ENCODE measurements at places on chromosomes 16 and 17.

DNA sequence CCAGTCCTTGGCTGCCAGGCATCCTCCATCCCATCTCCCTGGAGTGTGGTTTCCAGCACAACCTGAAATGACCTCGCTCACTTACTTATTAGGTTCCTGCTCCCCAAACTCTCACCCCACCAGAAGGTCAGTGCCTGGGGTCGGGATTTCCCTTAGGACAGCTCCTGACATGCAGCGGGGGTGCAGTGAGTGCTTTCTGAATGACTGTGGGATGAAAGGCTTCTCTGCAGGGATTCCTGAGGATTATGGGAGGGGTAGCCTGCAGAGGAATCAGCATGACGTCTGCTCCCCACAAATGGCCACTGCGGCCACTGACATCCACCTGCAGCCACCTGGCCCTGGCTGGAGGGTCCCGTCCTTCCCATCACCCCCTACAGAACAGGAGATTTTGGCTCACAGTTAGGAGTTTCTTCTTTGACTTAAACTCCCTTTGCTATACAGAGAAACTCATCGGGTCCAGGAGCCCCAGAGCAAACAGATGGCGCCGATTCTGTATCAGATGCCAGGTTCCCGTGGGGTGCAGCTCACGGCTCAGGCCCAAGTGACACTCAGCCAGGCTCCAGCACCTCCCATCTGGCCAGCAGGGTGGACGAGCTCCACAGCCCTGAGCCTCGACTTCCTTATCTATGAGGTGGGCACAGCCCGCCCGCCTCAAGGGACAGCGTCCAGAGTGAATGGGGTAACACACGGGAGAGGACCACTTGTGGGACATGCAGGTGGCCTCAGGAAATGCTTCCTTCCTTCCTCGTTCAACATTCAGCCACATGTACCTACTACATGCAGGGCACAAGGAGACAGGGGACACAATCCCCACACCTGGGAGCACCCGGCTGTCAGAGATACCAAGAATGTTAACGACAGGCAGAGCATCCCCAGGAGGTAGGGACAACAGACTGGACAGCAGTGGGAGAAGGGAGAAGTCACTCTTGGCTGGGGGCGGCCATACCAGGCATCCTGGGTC, 69.8 kb downstream of the RMI2 start:
- no peak for DNase-seq

DNA sequence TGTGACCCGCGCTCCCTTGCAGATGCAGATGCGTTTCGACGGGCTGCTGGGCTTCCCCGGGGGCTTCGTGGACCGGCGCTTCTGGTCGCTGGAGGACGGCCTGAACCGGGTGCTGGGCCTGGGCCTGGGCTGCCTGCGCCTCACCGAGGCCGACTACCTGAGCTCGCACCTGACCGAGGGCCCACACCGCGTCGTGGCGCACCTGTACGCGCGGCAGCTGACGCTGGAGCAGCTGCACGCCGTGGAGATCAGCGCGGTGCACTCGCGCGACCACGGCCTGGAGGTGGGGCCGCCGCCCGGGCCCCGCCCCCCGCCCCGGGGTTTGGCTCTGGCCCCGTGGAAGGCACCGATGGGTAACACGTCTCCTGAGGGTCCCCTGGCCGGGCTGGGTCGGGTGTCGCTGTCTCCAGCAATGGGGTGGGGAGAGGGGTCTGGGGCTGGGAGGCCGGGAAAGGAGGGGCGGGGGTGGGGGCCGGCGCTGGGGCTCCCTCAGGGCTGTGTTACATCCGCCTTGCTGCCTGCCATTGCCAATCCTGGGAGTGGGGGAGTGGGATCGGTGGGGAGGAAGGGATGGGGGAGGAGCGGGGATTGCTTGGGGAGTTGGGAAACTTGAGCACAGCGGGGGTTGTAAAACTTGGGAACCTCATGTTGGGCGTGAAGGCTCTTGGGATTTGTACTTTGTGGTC, 737 bp downstream of the NUDT16L1 start:
- peak; percentile 8 for DNase-seq

GRCh38 chr16:50235581-50235980, 30.8 kb upstream of the ADCY7 start:
- DNase-seq = no peak

- DNase-seq = no peak
These were observed 30.2 kb downstream of the LLGL2 start for GRCh38 chr17:75555679-75556153.

DNA sequence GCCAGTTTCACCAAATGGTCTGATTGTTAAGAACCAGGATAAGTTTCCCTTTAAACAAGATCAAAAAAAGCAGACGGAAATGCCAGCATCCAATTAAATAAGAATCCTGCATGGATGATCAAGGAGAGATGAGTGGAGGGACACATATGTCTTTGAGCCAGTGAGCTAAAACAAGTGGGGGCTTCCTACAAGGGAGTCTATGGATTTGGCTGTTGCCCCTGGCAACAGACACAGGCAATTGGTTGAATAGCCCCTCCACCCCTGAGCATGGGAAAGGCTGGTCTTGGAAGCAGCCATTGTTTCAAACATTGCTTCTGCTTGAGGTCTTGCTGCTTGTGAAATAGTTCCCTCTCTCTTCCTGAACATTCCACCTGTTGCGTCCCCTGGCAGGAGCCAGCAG, 374.7 kb upstream of the ERCC4 start:
- no peak for DNase-seq

GRCh38 chr17:75406222-75406615, 741 bp upstream of the GRB2 start:
- DNase-seq = no peak

DNA sequence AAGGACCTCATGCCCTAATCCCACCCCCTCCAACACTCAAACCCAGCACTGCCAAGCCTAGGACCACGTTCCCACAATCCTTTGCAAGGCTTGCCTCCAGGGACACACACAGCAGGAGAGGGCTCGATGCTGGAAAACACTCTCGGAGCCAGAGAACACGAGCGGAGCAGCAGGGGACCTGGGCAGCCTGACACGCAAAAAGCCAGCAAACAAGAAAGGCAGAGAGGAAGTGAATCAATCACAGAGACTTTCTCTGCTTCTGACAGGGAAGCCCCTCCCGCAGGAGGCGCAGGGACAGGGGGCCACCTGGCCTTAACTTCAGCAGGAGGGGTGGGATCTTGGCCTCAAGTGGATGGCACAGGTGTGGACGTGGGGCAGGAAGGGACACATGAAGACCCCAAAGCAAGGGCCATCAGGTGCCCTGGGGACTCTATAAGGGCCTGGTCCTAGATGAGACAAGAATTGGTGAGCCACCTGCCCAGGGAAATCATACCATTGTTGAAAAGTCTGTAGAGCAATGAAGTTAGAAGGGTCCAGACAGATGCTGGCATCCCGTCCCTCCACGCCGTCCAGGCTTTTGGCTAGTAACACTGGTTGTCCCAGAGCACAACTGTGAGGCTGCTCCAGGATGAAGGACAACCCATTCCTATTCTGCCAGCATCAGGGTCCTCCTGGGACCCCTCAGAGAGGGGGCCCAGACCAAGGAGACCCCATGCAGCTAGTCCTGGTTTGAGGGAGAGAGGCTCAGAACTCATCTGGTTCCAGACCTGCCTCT, 2.2 kb downstream of the SDK2 start:
- no peak for DNase-seq

DNA sequence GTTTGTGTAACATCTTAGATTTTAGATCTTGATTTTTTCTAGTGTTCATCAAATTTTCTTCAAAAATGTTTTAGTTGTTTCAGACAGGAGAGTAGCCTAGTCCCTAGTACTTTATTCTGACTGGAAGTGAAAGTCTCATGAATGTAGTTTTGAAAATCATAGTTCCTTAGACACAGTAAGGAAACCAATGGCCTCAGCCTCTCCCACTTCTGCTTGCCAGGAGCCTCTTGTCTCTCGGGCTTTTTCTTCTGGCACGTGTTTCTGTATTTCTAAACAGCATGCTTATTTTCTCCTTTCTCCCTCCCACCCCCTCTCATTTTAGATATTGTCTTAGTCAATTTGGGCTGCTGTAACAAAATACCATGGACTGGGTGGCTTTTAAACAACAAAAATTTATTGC, 9.8 kb downstream of the SLFN5 start:
- no peak for DNase-seq

- DNase-seq = no peak
These were observed 389.0 kb downstream of the MAF start for GRCh38 chr16:79211586-79211985.

GRCh38 chr17:6913608-6914443, 82.0 kb upstream of the ALOX12 start:
- DNase-seq = no peak

GRCh38 chr16:86287664-86288201, 222.6 kb upstream of the FOXF1 start:
- no peak for DNase-seq

DNA sequence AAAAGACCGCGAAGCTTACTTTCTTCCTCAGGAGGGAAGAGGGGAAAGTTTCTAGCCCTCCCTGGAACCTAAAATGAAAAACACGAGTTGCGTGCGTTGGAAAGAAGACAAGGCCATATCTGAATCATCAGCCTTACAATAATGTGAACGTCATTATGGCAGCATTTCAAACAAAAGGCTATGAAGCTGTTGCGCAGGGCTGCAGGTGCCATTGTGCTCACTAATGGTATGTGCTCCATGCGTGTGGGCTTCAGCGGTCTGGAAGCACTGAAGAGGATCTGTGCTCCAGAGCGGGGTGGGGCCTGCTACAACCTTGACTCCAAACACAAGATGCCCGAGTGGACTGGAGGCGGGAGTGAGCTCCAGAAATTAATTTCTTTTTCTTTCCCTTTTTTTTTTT, 12.1 kb upstream of the CYB5B start:
- no peak for DNase-seq

DNA sequence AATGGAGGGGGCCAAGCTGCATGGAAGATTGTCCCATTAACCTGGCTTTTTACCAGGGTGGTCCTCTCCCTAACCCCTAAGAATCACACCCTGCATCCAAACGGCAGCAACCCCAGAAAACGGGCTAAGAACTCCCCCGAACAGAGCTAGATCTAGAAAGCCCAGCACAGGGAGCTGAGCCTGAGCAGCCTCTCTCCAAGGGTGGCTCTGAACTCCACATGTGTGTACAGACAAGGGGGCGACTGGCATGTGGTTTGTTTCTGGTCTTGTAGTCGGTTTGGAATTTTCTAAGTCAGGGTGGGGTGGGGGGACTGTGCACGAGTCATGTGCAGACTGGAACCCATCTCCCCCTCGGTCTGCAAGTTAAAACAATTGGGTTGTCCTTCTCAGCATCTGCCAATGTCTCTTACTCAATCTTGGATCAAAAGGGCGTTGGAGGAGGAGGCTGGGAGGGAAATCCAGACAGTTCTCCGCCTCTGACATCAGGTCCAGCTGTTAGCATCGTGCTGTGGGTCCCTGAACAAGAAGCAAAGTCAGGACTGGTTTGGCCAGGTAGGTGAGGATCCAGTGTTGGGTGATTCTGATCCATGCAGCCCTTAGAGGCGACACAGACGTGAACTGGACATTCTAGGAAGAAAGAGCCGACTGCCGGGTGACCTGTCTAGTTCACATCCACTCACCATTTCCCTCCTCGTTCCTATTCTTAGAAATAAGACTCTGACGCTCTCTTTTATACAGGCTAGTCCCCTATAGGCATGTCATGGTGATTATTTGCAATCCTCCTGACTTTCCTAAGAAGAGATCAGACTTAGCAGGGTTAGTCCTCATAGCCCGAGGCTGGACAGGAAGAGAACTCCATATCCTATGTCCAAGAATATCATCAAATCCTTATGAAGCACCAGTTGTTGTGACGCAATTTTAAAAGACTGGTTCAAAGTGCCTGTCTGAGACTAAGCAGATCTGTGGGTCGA, 381.8 kb downstream of the SOX9 start:
- DNase-seq = peak; percentile 30

GRCh38 chr16:67481561-67482232, 740 bp upstream of the ATP6V0D1 start:
- no peak for DNase-seq

DNA sequence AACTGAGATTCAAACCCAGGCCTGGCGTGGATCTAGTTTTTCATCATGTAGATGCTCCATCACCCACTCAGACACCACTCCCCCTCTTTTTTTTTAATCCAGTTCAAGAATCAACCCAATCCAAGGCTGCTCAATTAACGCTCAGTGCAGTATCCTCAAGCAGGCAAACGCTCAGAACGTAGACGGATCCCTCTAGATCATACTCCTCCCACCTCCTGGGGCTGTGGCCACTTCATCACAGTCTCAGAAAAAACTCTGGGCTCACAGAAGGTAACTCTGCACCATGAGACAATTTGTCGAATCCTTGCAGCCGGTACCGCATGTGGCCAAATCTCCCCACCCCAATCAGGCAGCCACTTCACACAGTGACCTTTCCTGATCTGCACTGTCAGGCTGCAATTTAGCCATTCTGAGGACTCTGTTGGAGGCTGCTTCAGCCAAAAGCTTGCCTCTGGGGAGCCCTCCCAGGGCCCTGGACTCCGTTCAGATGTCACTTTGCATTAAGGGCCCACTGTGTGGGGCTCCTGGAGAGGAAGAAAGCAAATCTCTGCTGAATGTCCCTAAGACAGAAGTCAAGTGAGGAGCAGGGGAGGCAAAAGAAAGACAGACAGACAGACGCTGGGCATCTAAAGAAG, 183.5 kb downstream of the XYLT1 start:
- DNase-seq = no peak

- no peak for DNase-seq
These were observed 48.0 kb downstream of the SRL start for GRCh38 chr16:4193920-4194319.

DNA sequence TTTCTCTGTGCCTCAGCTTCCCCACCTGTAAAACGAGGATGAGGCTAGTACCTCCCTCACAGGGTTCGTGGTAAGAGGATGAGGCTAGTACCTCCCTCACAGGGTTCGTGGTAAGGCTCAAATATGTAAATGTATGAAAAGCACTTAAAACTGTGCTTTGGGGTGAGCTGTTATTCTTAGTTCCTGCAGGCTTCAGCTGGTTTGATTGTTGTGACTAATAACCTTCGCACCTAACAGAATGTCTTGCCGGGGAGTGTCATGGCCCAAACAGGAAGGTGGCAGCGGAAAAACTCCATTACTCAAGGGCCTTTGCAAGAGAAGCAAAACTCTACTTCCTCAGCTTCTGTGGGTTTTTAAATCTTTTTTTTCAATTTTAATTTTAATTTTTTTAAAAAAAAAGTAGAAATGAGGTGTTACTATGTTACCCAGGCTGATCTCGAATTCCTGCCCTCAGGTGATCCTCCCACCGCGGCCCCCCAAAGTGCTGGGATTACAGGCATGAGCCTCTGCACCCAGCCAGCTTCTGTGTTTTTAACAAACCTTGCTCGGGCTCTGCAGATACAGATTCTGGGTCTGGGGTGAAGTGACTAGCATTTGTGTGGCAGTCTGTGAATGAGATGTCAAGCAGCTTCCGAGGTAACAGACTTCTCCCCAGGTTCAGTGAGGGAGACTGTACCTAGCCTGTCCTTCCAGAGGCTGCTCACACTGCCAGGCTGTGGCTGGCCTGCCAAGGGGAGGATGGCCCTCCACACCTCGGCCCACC, 103.0 kb downstream of the RAB11FIP4 start:
- DNase-seq = no peak

GRCh38 chr16:3791701-3792100, 74.4 kb upstream of the TRAP1 start:
- DNase-seq = no peak

DNA sequence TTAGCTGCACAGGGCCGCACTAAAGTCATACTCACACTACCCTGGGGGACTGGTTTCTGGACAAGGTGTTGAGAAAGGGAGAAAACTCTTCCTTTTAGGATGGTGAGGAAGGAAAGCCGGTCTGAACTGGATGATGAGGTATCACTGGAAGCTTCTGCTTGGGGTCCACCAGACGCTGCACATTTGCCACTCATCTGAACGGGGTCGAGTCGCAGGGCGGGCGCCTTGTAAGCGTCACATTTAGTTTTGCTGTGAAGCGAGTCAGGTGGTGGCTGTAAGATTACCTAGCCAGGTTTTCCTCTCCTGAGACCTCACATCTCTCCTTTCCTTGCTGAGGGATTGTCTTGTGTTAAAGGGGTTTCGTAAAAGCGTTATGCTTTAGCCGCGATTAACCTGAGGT, 2.3 kb downstream of the JPT2 start:
- no peak for DNase-seq
